ENCODE measurements at places on chromosomes 3 and 15. TPM values are rescaled to one million over a fixed set of nuclear protein-coding genes. Genes with fewer than 3 reads are reported as not detected.
A peak's percentile ranks its signal among the peaks of the same experiment; 100 is the strongest.

DNAH1 gene
- 18.1 TPM for total RNA-seq

GOLGA6L7 gene
- not detected for total RNA-seq

OGG1 gene
- 37.7 TPM for total RNA-seq

DVL3 gene
- 32.6 TPM for total RNA-seq

CCDC39 gene
- not detected for total RNA-seq

SCN11A gene
- total RNA-seq, result not detected

HIGD1A gene
- total RNA-seq, result 55.3 TPM

VPS39 gene
- 65.7 TPM for total RNA-seq

IQCH gene
- total RNA-seq, result 2.2 TPM

ATP10A gene
- total RNA-seq, result 58.9 TPM

ZNF660 gene
- 0.83 TPM for total RNA-seq

GRCh38 chr3:56926243-56926946 lies 124.6 kb upstream of the ARHGEF3 start:
- no peak for DNase-seq

GRCh38 chr3:43013743-43014155 lies 34.6 kb downstream of the GASK1A start:
- DNase-seq, result peak; percentile 49

DNA sequence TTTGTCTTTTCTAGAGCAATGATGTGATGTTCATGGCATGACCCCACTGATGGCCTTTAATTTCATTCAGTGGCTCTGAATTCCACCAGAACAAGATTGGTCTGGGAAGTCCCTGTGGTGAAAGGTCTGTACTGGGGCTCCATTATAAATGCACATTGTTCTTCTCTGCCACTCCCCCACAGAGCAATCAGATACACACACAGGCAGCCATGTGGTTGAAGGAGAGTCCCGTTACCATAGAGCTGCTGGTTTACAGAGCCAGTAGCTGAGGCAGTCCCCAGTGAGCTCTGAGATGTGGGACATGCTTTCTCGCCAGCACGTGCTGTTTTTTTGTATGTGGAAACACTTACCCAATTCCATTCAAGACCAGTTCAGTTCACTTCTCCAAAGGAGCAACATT lies 172.7 kb upstream of the TRIM42 start:
- DNase-seq, result no peak

DNA sequence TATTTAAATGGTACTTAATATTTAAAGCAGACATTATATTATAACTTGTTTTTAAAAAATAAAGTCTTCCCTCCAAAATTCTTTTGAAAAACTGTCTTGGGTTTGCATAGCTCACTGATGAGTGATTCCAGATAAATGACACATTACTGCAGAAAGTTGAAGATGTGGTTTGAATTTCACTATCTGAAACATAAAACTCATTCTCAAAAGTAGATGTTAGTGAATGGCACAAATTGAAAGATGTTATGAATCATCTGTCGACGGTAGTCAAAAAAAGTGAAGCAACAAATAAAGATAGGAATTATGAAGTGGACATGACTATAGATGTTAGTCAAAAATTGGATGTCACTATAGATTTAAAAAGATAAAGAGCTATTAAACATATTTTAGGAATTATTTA lies 280.5 kb downstream of the GAP43 start:
- DNase-seq, result no peak

DNA sequence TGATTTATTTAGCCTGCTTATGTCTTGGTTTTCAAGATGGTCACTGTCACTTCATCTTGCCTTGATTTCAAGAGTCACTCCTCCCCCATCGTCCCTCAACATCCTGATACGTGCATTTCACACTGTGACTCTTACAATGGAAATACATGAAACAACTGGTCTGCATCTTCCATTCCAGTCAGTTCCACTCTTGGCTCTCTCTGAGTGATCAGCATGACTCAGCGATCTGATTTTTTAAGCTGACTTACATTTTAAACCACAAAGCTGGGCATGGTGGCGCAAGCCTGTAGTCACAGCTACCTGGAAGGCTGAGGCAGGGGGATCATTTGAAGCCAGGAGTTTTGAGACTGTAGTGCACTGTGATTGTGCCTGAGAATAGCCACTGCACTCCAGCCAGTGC lies 271.2 kb upstream of the ROPN1 start:
- DNase-seq, result no peak

DNA sequence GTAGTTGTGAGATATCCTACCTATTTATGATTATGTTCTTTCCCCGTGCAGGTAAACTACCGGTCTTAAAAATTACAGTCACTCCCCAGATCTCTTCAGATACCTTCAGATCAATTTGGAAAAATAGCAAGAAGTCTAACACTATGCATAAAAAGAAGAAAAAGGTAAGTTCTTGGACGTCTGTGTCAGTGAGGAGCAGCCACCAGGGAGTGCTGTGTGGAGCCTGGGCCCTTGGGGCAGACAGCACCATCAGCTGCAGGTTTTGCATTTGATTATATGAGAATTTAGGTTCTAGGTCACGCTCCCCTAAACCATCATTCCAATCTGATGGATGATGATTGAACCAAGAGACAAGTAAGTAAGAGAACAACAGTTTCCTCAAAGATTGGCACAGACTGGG lies 8.9 kb upstream of the RNF7 start:
- DNase-seq, result no peak

GRCh38 chr3:58217209-58217811 lies 6.5 kb upstream of the DNASE1L3 start:
- DNase-seq, result peak; percentile 72

DNA sequence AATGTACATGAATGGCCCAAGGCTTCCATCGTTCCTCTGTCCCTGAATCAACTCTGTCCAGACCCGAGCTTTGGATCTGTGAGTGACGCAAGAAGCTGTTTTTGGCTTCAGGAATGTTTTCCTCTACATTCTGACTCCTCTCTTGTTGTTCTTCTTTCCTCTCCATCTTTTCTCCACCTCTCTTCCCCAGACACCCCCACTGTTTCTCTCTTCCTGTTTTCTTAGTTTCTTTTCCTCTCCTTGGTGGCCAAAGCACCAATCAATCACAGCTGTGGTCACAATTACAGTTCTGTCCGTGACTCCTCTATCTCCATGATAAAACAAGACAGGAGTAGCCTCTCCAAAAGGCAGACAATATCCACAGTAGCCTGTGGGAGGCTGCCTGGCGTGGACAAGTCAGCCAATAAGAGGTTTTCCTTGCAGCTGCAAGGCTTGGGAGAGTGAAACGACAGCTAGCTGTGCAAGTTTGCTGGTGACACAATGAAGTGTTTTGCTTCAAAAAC lies 4.9 kb upstream of the TMEM212 start:
- no peak for DNase-seq

DNA sequence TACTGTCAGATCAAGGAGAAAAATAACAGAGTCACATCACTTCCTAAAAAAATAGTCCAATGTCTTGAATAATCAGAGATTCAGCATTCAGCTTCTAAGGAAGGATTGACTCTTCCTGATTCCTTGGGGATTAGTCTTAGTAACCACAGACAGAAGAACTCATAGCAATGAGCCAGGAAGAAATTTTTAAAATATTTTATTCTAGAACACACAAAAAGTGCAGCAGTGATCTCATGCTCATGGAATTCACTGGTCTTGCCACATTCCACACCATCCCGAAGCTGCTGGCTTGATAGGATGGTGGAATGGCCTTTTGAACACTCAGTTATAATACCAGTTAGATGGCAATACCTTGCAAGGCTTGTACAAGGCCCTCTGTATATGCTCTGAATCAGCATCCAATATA lies 43.0 kb upstream of the ABI3BP start:
- DNase-seq, result no peak

- no peak for DNase-seq
These were observed 57.2 kb downstream of the BFSP2 start for GRCh38 chr3:133457025-133457424.

- no peak for DNase-seq
These were observed 586.9 kb upstream of the DPPA4 start for GRCh38 chr3:109924196-109924595.

DNA sequence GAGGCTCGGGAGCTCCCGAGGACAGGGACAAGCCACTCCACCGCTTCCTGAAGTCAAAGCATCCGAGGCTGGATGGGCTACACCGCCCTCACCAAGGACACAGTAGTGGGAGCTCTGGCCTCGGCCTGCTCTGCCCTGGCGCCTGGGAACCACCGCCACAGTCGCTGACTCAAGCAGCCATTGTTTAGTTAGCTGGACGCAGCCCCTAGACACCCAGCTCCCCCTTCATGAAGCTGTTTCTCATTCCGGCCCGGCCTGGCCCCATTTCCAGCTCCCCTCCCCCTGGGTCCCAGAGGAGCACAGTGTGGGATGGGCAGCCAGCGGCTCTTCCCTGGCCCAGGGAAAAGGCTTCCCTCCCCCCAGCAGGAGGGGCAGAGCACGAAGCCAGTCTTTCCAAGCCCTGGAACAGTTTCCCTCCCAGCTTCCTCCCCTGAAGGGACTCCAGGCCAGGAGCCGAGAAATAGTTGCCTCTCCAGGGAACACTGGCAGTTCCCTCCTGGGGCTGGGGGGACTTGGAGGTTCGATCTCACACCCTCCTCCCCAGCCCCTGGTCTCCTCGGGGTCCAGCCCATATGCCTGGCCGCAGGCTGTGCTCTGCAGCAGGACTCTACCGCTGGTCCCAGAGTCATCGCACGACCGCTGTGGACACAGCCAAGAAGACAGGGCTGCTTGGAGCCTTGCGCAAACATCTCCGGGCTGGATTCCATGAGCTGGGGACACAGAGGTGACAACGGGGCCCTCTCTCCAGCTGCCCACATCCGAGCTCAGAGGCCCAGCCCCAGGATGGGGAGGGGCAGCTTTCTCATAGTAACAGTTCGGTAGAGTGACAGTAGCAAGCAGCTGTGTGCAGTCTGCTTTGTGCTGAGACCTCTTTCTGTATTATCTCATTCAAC lies 10.0 kb downstream of the PLXND1 start:
- DNase-seq, result no peak

- peak; percentile 85 for DNase-seq
These were observed at the start of gene HCLS1 for GRCh38 chr3:121660356-121661171. TSS of gene HCLS1 (minus strand) at chr3:121660903. CDS start at chr3:121658347, 2,556 bp downstream.

GRCh38 chr3:158005391-158006100 lies 100.7 kb downstream of the SHOX2 start:
- no peak for DNase-seq

GRCh38 chr15:89179966-89180875 lies 41.2 kb downstream of the RLBP1 start:
- no peak for DNase-seq

- peak; percentile 81 for DNase-seq
These were observed 24.4 kb upstream of the FRMD4B start for GRCh38 chr3:69410301-69410700.

- DNase-seq, result peak; percentile 37
These were observed 126.0 kb upstream of the ANKRD28 start for GRCh38 chr3:15923640-15924405.

DNA sequence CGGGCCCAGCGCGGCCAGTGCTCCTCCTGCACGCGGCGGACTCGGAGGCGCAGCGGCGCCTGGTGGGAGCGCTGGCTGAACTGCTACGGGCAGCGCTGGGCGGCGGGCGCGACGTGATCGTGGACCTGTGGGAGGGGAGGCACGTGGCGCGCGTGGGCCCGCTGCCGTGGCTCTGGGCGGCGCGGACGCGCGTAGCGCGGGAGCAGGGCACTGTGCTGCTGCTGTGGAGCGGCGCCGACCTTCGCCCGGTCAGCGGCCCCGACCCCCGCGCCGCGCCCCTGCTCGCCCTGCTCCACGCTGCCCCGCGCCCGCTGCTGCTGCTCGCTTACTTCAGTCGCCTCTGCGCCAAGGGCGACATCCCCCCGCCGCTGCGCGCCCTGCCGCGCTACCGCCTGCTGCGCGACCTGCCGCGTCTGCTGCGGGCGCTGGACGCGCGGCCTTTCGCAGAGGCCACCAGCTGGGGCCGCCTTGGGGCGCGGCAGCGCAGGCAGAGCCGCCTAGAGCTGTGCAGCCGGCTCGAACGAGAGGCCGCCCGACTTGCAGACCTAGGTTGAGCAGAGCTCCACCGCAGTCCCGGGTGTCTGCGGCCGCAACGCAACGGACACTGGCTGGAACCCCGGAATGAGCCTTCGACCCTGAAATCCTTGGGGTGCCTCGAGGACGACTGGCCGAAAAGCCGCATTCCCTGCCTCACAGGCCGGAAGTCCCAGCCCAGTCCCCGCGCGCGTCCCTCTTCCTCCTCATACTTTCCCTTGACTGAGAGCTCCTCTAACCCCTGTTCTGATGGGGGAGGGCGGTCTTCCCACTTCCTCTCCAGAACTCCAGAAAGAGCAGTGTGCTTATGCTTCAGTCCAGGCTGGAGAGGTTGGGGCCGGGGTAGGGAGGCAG lies 1.4 kb upstream of the IL17RC start:
- DNase-seq, result peak; percentile 36

GRCh38 chr15:49255966-49256759 lies 86.1 kb downstream of the GALK2 start:
- no peak for DNase-seq

DNA sequence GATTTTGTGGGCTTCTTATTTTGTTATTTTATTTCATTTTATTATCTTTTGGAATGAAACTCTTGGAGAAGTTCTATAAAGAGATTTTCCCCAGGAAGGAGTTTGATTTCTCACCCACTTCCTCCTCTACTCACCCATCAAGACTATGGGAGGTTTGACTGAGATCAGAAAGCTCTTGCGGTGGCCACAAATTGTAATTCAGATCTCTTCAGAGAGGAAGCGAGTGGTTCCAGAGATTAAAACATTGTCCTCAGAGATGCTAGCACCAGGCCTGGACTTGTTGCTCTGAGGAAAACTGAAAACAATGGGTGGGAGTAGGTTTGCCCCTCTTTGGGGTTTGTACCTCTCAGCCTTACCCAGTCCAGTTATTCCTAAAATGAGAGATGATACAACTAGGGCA lies 8.1 kb upstream of the MUC13 start:
- no peak for DNase-seq

GRCh38 chr15:41661518-41662225 lies 1.5 kb downstream of the MGA start:
- peak; percentile 69 for DNase-seq

- DNase-seq, result no peak
These were observed 405.9 kb upstream of the LMCD1 start for GRCh38 chr3:8095724-8096123.

DNA sequence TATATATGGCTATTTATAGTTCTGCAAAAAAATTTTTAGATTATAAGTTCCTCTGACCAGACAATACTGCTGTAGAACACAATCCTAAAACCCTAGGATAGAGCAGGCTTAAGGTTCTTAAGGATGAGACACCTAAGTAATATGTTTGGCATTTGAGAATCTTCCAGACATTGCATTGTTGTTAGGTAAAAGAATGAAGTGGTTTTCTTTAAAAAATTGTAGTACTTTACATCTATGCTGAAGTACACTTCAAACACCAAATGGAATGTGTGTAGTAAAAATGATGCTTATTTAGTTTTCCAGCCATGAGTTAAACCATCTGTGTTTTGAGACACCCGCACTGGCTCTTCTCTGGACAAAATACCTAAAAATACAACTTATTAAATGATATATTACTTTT lies 857.7 kb downstream of the OTOL1 start:
- no peak for DNase-seq

DNA sequence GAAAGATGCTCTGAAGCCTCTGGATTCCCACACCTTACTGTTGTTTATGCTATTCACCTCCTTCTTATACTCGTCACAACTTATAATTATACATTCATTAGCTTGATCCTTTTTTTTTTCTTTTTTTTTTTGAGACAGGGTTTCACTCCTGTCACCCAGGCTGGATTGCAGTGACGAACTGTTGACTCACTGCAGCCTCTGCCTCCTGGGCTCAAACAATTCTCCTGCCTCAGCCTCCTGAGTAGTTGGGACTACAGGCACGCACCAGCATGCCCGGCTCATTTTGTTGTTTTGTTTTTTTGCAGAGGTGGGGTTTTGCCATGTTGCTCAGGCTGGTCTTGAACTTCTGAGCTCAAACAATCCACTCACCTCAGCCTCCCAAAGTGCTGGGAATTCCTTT lies 143.6 kb downstream of the PLCL2 start:
- no peak for DNase-seq

- DNase-seq, result no peak
These were observed 1072.1 kb downstream of the PLOD2 start for GRCh38 chr3:145088917-145089316.
